ENCODE measurements at places on chromosomes 3 and 15.

DNA sequence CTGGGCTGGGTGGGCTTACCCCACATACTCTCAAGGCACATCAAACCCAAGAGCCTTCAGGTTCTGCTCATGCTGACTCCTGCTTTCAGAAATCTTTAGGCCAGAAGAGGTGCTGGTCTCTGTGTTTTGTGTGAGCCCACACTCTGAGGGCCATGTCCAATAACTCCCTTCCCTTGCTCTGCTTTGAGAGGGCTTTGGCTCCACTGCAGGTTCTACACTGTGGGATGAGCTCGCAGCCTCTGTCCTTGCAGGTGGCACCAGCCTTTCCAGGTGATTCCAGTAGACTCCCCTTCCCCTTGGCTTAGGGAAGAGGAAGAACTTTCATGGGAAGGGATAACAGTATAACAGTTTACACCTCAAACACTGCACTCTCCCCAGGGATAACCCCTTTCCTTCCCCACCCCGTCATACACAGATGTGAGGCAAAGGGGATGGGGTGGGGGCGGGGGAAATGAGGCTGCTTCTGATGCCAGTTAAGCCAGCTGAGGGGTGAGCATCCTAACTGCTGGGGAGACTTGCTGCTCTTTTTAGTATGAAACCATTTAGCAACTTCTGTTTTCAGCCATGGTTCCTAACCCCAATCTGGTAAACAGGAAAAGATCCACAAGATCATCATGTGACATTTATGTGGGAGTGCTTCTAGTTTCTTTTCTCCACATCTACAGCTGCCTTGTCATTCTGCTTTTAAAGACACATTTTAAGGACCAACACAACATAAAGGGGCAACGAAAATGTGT, 262.4 kb downstream of the SLC9A9 start:
- no peak for DNase-seq

GRCh38 chr3:19596408-19596807, 337.6 kb downstream of the EFHB start:
- no peak for DNase-seq

- no peak for DNase-seq
These were observed 38.6 kb upstream of the SFMBT1 start for GRCh38 chr3:53084310-53085001.

DNA sequence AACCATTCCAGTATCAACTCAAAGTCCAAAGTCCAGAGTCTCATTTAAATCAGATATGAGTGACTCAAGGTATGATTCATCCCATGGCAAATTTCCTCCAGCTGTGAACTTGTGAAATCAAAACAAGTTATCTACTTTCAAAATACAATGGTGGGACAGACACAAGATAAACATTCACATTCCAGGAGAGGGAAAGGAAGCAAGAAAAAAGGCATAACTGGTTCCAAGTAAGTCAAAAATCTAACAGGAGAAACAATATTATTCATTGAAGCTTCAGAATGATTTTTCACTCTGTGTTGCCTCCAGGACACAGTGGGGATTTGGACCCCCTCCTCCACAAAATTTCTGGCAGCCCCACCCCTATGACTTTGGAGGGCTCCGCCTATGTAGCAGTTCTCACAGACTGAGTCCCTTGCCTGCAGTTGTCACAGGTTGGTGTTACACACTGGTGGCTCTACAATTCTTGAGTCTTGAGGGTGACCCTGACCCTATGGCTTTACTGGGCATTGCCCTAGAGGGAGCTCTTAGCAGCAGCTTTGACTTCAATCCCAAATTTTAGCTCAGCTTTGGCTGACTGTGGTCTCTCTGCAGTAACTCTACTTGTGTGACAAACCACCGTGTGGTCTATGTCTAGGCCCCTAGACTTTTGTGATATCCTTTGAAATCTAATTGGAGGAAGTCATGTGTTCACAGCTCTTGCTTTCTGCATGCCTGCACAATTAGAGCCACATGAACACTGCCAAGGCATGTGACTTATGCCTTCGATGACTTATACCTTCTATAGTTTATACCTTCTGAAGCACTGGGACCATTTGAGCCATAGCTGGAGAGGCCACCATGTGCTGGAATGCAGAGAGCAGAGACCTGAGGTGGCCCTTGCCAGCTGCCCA, 644.2 kb downstream of the GRM7 start:
- DNase-seq: no peak

- DNase-seq: no peak
These were observed 5.8 kb upstream of the ZNF770 start for GRCh38 chr15:34993877-34994276.

Data from activated CD4-positive, alpha-beta T cell treated with anti-CD3 and anti-CD28 coated beads for 4 hours (primary cell).